ENCODE measurements at places on chromosomes 7 and 10.

- no peak for DNase-seq
These were observed 815 bp downstream of the NEUROG3 start for GRCh38 chr10:69572159-69573055.

- DNase-seq = no peak
These were observed 1.1 kb downstream of the CAMK2G start for GRCh38 chr10:73873142-73873837.

GRCh38 chr10:86632951-86633350, 21.4 kb upstream of the OPN4 start:
- no peak for DNase-seq

DNA sequence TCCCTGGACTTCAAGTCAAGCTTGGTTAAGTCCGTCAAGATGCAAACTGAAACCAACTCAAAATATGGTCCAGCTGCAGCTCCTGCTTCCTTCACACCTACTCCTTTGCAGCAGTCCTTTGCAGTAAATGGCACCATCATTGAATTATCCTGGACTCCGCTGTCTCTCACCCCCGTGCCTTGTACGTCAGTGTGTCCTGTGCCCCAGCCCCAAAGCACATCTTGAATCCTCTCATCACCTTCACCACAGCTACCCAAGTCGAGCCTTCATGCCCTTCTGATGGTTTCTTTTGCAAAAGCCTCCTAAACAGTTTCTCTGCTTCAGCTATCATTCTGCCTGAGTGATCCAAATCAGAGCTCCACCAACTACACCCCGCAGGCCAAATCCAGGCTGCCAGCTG, 88.4 kb upstream of the LEP start:
- DNase-seq = no peak

DNA sequence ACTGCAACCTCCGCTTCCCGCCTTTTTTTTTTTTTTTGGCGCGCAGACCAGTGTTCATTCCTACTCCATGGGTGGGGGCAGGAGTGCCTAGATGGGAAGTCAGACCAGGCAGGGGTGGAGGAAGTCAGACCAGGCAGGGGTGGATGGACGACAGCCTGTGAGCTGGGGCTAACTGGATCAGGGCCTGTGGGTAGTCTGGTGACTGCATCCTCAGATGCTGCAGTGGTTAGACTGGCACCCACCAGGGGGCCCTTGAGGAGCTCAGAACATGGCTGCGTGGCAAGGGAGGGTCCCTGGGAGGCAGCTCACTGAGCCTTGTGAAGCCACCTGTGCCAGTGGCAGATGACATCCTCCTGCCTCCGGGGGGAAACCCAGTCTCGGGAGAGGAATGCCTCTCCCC, 35.1 kb downstream of the RCC1L start:
- no peak for DNase-seq

GRCh38 chr10:122847782-122848604, 2.3 kb upstream of the CUZD1 start:
- DNase-seq = no peak
